ENCODE measurements at places on chromosomes 5 and 9.

DNA sequence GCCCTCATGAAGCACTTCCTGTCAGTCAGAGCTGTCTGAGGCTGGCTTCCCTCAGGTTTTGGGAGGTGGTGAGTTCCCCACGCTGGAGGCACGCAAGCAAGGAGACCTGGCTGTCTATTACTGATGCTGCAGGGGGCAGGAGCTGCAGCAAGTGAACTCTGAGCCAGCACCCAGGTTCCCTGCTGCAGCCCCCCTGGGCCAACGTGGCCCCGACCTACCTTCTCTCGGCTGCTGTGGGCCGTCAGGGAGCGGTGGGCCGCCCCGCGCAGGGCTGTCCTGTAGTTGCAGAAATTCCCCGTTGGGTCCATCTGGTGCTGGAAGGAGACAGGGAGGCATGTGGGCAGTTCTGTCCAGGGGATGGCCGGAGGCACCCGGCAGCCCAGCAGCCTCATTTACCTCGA lies 46.8 kb upstream of the RNF130 start:
- no peak for ATAC-seq

DNA sequence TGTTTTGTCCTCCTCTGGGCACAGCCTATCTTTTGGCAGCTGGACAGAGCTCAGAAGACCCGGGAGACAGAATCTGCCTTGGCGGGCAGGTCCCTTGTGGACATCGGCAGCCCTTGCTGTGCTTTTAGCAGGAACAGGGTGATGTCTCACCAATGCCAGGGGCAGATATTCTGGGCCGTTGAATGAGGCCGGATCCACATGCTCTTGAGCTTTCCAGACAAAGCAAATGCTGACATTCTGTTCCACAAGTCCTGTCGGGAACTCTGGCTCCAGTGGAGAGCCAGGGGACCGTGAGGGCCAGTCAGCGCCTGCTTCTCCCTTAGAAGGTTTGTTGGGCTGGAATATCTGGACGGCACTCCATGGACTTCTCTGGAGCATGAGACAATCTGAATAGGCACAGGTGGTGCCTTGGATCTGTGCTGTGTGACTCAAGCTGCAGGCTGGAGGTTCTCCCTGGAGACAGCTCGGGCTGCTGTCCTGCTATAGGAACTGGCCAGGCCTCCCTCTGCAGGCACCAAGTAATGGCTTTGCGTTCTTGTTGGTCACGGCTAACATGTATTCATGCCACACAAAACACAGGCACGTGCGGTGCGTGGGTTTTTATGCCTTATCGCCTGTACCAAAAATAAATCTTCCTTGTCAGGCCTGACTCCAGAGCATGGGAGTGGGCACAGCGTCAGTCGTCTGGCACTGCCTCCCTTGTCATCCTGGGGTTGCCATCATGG lies 80.3 kb downstream of the GADD45G start:
- no peak for ATAC-seq

DNA sequence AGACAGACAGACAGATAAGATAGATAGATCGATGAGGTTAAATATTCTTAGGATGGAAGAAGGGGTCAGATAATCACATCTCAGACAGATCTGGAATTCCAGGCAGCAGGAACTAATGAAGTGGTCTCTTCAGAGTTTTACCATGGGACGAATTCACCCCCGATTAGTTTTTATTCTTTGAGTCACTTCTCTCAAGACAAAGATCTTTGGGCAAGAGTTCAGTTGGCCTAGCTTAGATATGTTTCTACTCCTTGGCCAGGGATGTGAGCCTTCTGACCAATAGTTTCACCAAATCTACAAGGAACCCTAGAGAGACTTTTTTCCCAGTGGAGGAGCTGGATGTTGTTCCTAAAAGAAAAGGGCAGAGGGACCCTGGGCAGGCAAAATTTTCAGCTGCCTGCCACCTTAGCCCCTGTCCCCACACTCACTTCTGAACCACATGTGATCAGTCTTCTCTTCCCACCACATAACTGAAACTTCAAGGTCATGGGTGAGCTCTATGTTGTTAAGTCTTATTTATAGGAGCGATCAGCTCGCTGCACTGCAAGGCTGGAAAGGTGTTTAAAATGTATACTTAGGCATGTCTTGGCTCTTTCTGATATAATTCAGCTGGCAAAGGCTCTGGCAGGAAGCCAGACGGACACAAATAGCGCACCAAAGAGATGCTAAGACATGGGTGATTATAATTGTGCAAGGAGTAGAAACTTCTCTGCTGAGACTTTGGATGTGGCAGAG lies 132.9 kb downstream of the PALM2AKAP2 start:
- no peak for ATAC-seq

DNA sequence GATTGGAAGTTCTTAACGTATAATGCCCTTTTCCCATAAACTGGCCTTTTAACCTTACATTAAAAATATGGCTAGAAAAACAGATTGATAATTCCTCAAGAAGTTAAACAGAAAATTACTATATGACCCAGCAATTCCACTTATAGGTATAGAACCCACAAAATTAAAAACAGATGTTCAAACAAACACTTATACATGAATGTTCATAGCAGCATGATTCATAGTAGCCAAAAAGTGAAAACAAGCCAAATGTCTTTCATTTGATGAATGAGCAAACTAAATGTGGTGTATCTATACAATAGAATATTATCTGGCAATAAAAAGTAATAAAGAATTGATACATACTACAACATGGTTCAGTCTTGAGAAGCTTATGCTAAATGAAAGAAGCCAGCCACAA lies 35.5 kb downstream of the POU5F2 start:
- ATAC-seq: no peak

DNA sequence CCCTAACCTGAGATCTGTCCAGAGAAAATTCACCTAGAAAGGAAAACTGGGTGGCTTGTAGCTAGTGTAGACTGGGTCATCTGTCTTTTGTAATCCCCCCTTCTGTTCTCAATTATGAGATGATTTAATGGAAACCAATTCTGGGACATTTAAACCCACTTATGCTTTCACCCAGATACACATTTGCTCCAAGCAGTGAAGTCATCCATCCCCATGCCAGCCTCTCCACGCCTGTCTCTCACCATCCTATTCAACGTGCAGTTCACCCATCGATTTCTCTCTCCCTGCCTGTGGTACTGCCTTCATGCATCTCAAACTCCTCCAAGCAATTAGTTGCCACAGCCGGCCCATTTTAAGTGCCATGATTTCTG lies 1.8 kb downstream of the PHF19 start:
- no peak for ATAC-seq

GRCh38 chr9:14593406-14593805 lies 99.8 kb downstream of the ZDHHC21 start:
- no peak for ATAC-seq

DNA sequence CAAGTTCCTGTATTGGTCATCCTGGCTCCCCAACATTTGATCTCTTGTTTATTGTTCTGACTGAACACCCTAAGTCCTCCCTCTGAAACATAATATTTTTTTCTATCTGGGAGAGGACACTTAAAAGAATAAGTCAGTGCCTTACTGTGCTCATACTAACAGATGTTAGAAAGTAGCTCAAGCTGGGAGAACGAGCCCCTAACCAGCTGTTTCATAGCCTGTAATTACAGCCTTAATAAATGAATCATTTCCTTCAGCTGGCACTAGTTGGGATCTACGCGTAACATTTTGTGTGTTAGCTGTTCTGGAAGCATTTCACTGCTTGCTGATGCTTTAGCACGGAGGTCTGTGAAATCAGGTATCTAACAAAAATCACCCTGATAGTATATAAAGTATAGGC lies 345.9 kb upstream of the RIOK2 start:
- ATAC-seq: no peak

DNA sequence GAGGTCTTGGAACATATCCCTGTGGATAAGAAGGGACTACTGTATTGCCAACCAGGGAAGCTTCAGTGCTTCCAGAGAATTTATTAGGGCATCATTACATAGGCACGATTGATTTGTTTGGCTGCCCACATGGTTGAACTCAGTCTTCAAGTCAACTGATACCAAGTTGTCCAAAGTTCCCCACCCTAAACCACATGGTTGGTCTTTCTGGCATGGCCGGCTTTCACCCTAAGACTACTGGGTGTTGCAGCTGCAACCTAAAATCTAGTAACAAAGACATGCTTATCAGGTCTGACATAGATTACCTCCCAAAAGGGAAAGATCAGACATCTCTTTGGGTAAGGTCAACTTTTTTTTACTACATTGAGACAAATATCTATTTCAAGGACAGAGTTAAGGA lies 37.0 kb downstream of the FAF2 start:
- no peak for ATAC-seq

All from activated T-helper 17 cell treated with anti-CD3 and anti-CD28 coated beads, Interleukin-2, amount 50 U/mL, for 72 hours (primary cell).